Inflammatory macrophage treated with lipopolysaccharide for 4 hours (primary cell): ENCODE measurements at places on chromosomes 6 and 20.
A peak's percentile ranks its signal among the peaks of the same experiment; 100 is the strongest.

GRCh38 chr6:52420668-52421358 is 671 bp downstream of the EFHC1 start:
- peak; percentile 18 for DNase-seq

DNA sequence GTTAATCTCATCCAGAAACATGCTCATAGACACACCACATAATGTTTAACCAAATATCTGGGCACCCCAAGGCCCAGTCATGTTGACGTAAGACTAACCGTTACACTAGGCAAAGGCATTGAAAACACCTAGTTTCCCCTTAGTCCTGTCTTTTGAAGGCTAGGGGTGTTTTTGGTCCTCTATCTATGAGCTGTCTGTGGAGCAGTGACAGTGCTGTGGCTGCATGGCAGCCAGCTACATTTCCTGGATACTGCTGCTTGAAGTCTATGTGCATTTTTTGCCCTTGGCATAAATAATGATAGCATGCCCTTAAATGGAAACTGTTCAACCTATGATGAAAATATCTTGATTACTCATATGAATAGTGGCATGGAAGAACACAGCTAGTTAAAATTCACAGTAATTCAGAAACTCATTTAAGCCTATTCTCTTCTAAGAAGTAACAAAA is 18.6 kb downstream of the FARS2 start:
- DNase-seq: no peak

DNA sequence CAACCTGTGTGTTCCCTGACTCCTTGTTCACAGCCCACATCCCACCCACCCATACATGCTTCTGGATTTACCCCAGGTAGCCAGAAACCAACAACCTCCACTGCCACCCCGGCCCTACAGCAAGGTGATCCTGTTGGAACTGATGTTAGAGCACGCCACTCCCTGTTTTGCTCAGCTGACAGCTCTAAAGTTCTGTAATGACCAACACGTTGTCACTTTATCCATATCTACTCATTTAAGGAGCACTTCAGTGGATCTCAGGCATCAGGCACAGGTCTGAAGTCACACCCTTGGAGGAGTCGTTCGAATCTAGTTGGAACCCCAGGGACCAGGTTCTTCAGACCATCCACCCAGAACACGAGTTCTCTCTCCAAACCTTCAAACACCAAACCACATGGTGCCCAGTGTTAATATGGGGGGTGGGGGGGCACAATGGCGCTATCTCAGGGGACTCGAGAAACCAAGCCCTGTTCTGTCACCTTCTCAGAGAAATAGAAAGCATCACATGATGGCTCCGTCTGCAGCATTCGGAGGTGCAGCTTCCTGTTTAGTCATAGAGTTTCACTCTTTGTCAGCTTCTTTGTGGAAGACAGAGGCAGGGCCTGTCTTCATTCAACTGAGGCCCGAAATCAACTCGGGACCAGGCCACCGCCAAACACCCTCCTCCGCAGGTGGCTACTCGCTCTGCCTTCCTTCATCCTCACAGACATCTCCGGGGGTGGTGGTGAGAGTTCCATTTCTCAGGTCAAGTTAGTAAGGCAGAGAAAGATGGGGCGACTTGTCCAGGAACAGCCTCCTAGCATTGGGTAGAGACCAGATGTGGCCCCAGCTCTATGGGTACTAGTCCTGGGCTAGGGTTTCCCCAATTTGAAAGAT is 142.2 kb downstream of the NFATC2 start:
- peak; percentile 63 for DNase-seq

- no peak for DNase-seq
Measured at GRCh38 chr20:35117196-35117595, 24.6 kb upstream of the TRPC4AP start.

DNA sequence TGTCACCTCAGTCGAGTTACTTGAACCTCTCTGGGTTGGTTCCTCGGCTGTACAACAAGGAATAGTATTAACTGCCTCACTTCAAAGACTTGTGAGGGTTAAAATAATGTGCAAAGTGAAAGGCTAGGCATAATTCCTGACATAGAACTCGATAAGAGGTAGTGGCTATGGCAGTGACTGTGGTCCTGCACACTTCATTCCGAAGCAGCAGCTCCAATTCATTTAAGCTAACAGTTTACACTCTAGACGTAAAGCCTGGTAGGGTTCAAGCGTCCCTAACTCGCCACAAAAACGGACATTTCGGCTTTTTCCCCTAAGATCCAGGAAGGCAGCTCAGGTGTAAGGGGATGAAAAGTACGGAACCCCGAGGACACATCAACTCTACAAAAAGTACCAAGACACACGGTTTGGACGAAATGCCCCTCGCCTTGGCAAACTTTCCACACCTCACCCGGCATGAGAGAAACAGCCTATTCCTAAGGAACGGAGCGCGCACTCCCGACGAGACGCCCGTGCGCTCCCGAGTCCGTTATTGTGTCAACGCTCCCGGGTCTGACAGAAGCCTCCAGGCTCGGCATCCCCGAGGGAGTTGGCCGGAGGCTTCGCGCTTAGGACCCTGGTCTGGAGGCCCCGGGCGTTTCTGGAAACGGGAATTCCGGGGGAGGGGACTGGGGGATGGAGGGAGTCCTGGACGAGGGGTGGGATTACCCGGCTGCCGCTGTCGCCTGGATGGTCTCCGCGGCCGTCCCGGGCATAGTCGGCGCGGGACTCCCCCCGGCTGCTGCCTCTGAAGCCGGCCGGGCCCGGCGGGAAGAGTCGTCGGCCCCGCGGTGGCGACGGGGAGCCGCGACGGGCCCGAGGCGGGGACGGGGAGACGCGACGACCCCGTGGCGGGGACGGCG is 937 bp downstream of the ZNF318 start:
- peak; percentile 36 for DNase-seq

DNA sequence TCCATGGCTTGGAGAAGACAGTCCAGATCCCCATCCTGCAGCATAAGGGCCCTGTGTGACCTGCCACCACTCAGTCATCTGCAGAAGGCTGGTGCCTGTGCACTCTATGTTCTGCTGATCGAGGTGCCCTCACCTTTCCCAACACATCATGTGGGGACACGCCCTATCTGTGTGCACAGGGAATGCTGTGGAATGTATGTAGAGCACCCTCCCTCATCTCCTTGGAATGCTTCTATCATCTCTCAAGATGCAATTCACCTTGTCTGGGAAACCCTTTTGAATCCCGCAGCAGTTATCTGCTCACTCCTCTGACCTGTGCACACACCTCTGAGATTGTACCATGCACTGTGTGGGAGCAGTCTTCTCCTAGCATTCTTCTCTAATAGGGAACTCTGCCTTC is 207.2 kb upstream of the SSTR4 start:
- DNase-seq: no peak

- no peak for DNase-seq
Measured at GRCh38 chr6:57342148-57342669, 24.8 kb downstream of the PRIM2 start.

DNA sequence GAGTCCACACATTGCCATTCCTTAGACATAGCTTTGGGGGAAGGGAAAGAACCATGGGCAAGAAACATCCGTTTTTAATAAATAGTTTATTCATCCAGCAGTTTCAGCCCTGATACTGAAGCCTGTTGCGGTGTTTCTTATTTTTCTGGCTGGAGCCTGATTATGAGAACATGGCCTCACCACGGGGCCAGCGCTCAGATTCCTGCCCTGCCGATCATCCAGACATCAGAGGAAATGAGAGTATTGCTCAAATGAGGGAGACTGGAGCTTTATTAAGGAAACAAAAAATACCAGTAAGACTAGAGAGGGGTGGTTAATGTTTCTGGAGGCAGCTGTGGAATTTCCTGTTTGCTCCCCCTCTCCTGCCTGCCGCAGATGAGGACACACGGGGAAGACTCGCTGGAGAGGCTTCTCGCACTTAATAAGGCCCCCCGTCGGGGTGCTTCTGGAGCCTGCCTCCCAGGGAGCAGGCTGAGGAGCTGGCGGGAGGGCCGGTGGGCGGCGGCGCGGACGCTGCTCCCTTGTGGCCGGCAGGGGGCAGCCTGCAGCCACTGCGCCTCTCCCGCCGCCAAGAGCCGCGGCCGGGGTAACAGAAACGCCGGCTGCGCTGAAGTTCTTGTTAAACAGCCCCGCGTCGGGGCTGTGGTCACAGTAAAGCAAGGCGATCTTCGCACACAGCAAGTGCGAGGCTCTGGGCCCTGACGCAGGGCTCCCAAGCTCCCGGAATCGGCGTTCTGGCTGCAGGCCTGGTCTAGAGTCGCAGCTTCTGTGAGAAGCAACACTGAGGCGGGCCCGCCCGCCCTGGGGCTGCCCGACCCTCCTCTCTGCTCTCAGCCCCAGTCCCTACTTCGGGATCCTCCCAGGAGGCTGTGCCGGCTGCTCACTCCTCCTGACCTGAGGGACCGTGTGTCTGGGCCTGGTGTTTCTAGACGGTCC is 17.5 kb downstream of the LEMD2 start:
- peak; percentile 46 for DNase-seq

DNA sequence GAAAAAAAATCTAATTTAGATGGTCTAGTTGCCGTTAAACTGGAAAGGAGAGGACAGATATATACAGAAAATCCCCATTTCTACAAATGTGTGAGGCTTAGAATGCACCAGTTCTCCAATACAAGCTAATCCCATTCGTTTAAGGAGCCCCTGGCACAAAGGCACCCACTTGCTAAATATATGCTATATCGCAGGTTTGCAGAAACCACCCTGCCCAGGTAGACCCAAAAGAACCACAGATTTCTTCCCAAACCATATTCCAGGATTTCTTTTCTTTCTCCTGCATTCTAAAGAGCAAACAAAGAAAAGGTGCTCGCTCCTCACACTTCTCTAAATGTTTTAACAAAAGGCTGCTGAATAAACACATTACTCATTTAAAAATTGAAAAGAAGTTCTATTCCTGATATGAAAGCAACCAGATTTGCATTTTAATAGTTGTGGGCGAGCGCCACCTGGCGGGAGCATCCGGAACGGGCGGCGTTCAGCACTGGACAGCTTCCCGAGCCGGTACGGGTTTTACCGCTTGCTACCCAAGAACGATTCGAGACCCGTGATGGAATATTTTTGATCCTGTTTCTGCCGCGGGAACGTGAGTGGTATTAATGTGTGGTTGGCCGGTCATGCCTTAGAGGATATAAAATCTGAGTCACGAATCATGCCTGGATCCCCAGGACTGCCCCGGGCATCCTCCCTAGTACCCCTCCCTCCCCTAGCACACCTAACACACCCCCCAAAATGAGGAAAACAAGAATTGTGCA is 2.1 kb downstream of the PTPRT start:
- peak; percentile 41 for DNase-seq

- DNase-seq: no peak
Measured at GRCh38 chr6:32857156-32857891, 3.3 kb downstream of the PSMB9 start.
